ENCODE measurements at places on chromosomes 12 and 14.

DNA sequence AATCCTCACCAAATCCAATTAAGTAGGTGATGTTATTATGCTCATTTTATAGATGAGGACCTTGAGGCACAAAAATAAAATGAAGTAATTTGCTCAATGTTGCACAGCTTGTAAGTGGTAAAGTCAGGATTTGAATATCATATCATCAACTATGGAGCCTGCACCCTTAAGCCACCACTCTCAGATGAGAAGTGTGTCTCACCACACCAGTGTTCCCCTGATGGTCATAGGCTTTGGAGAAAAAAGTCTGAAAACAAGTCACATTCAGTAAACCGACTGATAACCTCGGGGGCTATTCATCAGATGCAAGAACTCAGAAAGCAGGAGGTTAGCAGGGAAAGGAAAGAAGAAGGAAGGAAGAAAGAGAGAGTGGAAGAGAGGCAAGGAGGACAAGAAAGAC lies 2.8 kb downstream of the TSHR start:
- no peak for DNase-seq

DNA sequence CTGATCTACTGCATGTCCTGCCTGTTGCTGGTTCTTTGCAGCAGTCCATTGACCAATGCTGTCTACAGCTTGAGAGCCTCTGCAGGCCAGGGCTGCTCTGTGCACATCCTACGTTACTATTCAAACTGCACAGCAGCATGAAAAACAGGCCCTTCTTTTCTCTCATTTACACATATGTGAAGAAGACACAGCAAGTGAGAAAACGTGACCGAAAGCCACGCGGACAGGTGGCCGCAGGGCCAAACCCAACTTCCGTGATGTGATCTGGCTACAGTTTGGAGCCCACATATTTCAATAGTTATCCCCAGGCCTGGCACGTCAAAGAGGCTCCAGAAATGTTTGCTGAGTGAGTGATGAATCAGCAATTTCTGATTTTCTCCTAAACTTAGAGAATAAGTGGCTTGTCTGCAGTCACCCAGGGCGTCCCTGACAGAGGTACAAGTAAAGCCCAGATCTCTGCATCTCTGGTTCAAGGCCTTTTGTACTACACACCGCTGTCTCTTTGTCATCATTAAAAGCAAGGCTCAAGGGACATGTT lies 17.9 kb upstream of the TCL1B start:
- no peak for DNase-seq

- no peak for DNase-seq
Measured at GRCh38 chr12:67813456-67813904, 164.9 kb downstream of the DYRK2 start.

DNA sequence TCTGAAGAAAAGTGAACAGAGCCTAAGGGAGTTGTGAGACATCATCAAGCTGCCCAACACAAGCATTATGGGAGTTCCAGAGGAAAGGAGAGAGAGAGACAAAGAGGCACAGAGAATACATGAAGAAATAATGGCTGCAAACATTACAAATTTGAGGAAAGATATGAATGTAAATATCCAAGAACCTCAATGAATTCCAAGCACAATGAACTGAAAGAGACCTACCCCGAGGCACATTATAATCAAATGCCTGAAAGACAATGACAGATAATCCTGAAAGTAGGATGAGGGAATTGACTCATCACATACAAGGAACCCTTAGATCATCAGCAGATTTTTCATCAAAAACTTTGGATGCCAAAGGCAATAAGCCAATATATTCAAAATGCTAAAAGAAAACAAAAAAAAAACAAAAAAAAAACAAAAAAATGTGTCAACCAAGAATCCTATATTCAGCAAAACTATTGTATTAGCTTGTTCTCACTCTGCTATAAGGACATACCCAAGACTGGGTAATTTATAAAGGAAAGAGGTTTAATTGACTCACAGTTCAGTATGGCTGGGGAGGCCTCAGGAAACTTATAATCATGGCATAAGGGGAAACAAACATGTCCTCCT lies 37.8 kb downstream of the BCL2L14 start:
- DNase-seq, result no peak

- DNase-seq, result no peak
Measured at GRCh38 chr12:105978276-105978675, 160.5 kb downstream of the NUAK1 start.

DNA sequence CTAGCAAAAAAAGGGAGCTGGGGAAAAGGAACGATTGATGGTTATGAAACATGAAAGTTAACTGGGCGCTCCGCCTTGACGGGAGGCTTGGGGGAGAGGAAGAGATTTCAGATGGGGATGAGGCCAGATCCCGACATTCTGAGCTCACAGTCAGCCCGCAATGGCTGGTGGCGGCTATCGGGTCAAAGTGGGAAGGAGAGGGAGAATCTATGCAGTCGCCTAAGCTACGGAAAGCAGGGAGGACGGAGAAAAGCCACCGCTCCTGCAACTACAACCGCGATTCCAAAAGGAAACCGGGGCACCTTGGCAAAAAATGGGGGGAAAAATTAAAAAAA lies 502 bp downstream of the MPHOSPH9 start:
- DNase-seq, result no peak
